HT-29 (cell line): ENCODE measurements at places on chromosomes 11 and 22. TPM values are rescaled to one million over a fixed set of nuclear protein-coding genes. Genes with fewer than 3 reads are reported as not detected.

DLG2 gene
- total RNA-seq, result 0.37 and 0.86 TPM in 2 replicates

KCNA4 gene
- 0.03 TPM in 1 of 2 replicates, not detected in the other for total RNA-seq

MS4A7 gene
- not detected in 2 replicates for total RNA-seq

NCF4 gene
- not detected in 2 replicates for total RNA-seq

SAA4 gene
- not detected in 2 replicates for total RNA-seq

CYB5R2 gene
- total RNA-seq, result 0.13 and 2.5 TPM in 2 replicates

YAP1 gene
- total RNA-seq, result 112 TPM in 2 replicates

OMP gene
- 2.8 TPM in 1 of 2 replicates, not detected in the other for total RNA-seq

F2 gene
- 0.38 and 1.7 TPM in 2 replicates for total RNA-seq

GNAZ gene
- 3.1 and 6.0 TPM in 2 replicates for total RNA-seq

PHF21B gene
- total RNA-seq, result not detected in 2 replicates

ELF5 gene
- 1.3 and 1.6 TPM in 2 replicates for total RNA-seq
